KG1 (cell line): ENCODE measurements at places on chromosomes 11 and 22.

DNA sequence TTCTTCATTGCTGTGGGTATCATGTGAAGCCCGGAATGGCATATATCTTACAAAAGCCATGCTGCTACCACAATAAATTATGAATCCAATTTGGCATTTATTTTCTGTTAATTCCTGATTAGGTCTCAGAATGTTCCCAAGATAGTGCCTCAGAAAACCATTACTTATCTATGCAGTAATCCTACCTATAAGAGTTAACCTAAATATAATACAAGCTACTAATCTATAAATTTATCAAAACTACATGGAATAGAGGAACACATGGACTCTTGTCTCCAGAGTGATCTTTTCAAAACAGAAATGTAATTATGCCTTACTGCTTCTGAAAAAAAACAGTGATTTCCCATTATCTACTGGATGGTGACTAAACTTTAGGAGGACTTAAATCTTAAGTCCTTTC, 687.8 kb upstream of the ANO5 start:
- DNase-seq = no peak

DNA sequence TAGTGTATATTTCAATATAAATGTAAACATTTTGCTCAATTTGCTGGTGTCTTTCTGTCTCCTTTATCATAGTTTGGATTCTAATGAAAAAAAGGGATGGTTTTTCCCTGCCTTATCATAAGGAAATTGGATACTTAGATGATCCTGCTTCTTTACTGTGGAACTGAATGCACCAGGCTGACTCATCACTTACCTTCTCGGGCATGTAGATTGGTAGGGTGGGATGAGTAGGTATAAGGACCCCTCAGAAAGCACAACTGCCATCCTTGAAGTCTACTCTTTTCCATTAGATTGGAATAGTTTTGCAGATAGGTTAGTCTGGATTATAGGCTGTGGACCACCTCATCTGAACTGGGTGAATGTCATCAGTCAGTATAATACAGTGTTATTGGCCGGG, 7.5 kb upstream of the SIDT2 start:
- DNase-seq = no peak

GRCh38 chr11:47070769-47071168, 105.9 kb downstream of the ARFGAP2 start:
- DNase-seq = no peak

DNA sequence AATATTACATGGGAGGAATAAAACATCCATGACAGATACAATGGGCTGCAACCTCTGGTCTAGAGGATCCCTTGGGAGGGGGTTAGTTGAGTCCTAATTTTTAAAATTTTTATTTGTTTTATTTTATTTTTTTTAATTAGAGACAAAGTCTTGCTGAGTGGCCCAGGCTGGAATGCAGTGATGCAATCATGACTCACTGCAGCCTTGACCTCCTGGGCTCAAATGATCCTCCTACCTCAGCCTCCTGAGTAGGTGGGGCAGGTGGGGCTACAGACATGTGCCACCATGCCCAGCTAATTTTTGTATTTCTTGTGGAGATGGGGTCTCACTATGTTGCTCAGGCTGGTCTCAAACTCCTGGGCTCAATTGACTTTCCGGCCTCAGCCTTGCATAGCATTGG, 43.1 kb downstream of the FDX1 start:
- no peak for DNase-seq

- peak; percentile 28 for DNase-seq
These were observed 35.0 kb upstream of the EHF start for GRCh38 chr11:34585735-34586487.

GRCh38 chr11:111570796-111571195, 30.3 kb downstream of the LAYN start:
- no peak for DNase-seq

- no peak for DNase-seq
These were observed 496.0 kb upstream of the LARGE1 start for GRCh38 chr22:34416022-34416860.

DNA sequence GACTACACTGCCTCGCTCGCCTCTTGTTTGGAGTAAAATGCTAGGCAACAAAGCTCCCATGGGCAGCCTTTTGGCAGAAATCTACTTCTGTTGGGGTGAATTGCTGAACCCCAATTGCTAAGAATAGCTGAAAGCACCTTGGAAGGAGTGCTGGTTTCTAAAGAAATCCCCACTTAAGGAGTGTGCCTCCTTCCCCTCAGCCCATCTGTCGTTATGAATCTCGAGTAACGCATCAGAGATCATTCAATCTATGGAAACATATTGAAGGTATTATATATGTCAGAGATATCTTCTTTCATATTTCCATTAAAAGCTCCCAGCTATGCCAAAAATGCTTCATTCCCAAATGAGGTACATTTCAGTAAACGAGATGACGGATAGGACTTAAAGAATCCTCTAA, 229.6 kb upstream of the BLID start:
- no peak for DNase-seq

DNA sequence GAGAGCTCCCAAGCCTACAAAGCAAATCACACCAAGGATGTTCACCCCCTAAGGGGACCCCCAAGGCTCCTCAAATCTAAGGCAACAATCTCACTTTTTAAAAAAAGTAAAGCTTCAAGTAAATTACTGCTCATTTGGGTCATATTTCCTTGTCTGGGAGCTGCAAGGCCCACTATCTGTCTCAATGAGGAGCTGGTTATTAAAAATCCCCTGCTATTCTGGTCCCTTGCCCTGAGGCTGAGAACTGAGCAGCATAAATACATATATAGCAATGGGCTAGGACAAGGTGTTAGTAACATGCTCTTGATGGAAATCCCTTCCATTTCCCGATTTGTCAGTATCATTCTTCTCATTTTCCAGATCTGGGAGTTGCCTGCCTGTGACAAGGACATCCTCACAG, 119.2 kb downstream of the ETS1 start:
- no peak for DNase-seq

GRCh38 chr11:105132716-105133511, 6.7 kb downstream of the CARD18 start:
- no peak for DNase-seq

GRCh38 chr22:45859231-45860161, 117.5 kb downstream of the WNT7B start:
- DNase-seq = no peak
